ENCODE measurements at places on chromosomes 4 and X. TPM values are rescaled to one million over a fixed set of nuclear protein-coding genes. Genes with fewer than 3 reads are reported as not detected.

Gene NXF3
- total RNA-seq, result not detected

Gene SMIM31
- not detected for total RNA-seq

Gene RRH
- total RNA-seq, result not detected

Gene GRK4
- 3.5 TPM for total RNA-seq

Gene MAOB
- total RNA-seq, result not detected

Gene PHF8
- total RNA-seq, result 9.4 TPM

Gene CXorf58
- not detected for total RNA-seq
